ENCODE measurements at places on chromosomes 6 and 20. TPM values are rescaled to one million over a fixed set of nuclear protein-coding genes. Genes with fewer than 3 reads are reported as not detected.

The HAO1 gene
- total RNA-seq, result not detected

The ABHD16A gene
- 29.0 TPM for total RNA-seq

The HLA-DRB5 gene
- total RNA-seq, result 19.5 TPM

The EIF2S2 gene
- total RNA-seq, result 41.1 TPM

The SRC gene
- 5.1 TPM for total RNA-seq

The IDH3B gene
- total RNA-seq, result 247 TPM

The LY6G6C gene
- not detected for total RNA-seq

Measured in left ventricle myocardium superior (tissue), 1 donor.